Occipital lobe (tissue), 3 donors: ENCODE measurements at places on chromosomes 11 and 22. TPM values are rescaled to one million over a fixed set of nuclear protein-coding genes. Genes with fewer than 3 reads are reported as not detected.

GRCh38 chr11:86230179-86230804 is 14.3 kb upstream of the EED start:
- no peak for DNase-seq

Gene KCNQ1OT1
- 2.8 TPM for total RNA-seq

Gene LYVE1
- total RNA-seq = 9.0 TPM

GRCh38 chr11:8075119-8075726 is 5.8 kb upstream of the TUB start:
- no peak for DNase-seq

Gene F2
- total RNA-seq = 0.16 TPM

- DNase-seq = no peak
These were observed 13.8 kb upstream of the CCDC81 start for GRCh38 chr11:86360775-86361395.

DNA sequence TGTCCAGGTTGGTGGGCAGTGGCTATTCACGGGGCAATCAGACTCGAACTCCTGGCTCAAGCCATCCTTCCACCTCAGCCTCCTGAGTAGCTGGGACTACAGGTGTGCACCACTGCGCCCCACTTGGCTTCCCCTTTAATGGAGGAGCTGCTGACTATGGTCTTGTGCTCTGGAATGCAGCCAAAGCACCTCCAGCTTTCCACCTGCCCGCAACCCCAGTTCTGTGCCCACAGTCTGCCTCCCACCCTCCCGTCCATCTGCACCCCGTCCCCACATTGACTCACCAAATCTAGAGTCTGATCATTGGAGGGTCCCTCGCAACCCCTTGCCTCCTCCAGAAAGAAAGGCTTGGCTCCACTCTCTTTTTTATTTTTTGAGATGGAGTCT is 41.0 kb downstream of the KCNJ4 start:
- no peak for DNase-seq

- DNase-seq = no peak
These were observed 3.1 kb upstream of the ADORA2A start for GRCh38 chr22:24424001-24424900.

Gene KRTAP5-10
- total RNA-seq = not detected

DNA sequence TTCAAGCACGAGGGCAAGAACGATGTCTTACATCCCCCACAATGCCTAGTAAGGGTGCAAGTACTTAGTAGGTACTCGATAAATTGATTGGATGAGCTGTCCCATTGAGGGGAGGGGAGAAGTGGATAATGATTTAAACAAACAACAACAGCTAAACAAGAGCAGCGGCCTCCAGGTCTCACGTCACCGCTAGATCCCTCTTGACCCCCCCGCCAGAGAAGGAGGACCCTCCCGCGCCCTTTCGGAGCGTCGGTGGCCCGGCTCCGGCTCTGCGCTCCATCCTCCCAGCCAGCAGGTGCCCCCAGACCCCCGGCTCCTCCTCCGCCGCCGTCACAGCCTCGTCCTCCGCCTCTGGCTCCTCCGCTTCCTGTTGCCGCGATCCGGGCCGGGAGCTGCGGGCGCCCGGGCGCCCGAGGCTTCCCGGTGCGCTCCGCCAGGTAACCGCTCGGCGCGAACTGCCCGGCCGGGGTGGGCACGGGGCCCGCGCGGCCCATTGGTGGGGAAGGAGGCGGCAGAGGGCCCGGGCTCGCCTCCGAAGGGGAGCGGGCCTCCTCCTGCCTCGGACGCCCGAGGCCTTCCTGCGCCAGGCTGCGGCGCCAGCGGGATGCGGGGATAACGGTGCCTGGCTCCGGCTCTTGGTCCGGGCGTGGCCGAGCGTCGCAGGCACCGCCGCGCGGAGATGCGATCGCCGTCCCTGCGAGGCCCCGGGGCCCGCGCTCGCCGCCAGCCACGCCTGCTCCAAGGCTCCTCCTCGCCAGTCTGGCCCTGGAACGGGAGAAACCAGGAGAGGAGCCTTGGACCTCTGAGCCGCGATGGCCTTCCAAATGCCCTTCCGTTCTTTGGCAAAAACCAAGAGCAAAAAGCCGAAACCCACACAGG is at the start of gene TLCD5:
TLCD5 (plus strand) TSS at position 368 of the 879 bp plus-strand sequence. CDS start 2,143 bp downstream, outside the sequence.
- peak; percentile 70 for DNase-seq
